Skin of body (tissue), 3 donors: ENCODE measurements at places on chromosomes 7 and 10. TPM values are rescaled to one million over a fixed set of nuclear protein-coding genes. Genes with fewer than 3 reads are reported as not detected.

GRCh38 chr7:115066050-115066449, 144.2 kb downstream of the MDFIC start:
- no peak for DNase-seq

DNA sequence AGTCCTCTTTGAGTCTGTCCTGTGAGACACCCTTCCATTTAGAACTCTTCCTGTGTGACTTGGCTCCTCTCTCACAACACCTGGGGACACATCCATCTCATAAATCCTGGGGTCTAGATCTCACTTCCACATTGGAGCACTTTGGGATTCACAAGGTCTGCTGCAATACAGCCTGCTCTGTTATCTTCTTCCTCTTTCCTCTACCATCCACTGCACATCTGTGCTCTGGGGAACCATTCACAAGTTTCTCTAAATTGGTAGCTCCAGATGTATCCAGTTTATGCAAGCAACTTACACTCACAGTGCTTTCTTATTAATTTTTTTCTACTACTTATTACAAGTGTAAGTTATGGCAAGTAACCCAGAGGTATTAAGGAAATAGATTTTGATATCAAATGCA, 5.5 kb upstream of the FIGNL1 start:
- DNase-seq: no peak

DNA sequence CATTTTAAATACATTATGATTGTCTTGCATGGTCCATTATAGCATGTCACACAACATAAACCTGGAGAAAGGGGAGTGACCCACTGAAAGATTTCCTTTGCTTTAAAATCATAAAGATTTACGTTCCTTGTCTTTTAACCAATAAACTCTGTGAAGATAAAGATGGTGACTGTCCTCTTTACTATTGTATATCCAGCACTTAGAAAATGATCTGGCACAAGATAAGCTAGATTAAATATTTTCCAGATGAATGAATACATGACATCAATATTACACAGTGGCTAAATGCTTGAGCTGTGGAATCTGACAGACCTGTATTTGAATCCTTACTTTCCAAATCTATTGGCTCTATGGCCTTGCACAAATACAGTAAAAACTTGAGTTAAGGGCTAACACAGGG, 938.4 kb downstream of the SORCS1 start:
- DNase-seq: no peak

- no peak for DNase-seq
Measured at GRCh38 chr7:132251327-132251659, 325.0 kb downstream of the PLXNA4 start.

GRCh38 chr7:33334349-33334748, 205.0 kb downstream of the BBS9 start:
- DNase-seq: no peak

DNA sequence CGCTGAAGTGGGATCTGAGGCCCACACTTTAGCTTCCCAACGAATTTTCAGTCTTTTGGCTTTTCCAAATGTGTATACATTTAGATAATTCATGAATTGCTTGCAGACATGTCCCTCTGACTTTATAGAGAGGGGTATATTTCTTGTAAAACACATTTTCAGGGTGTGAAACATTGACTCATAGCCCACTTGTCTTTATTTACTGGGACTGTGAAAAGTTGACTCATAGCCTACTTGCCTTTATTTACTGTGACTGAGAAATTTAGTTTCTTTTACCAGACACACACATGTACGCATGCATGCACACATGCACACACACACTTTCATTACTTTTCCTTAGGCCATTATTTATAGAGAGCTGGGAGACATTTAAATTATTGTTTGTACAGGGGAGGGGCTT, 79.1 kb downstream of the VTI1A start:
- no peak for DNase-seq

DNA sequence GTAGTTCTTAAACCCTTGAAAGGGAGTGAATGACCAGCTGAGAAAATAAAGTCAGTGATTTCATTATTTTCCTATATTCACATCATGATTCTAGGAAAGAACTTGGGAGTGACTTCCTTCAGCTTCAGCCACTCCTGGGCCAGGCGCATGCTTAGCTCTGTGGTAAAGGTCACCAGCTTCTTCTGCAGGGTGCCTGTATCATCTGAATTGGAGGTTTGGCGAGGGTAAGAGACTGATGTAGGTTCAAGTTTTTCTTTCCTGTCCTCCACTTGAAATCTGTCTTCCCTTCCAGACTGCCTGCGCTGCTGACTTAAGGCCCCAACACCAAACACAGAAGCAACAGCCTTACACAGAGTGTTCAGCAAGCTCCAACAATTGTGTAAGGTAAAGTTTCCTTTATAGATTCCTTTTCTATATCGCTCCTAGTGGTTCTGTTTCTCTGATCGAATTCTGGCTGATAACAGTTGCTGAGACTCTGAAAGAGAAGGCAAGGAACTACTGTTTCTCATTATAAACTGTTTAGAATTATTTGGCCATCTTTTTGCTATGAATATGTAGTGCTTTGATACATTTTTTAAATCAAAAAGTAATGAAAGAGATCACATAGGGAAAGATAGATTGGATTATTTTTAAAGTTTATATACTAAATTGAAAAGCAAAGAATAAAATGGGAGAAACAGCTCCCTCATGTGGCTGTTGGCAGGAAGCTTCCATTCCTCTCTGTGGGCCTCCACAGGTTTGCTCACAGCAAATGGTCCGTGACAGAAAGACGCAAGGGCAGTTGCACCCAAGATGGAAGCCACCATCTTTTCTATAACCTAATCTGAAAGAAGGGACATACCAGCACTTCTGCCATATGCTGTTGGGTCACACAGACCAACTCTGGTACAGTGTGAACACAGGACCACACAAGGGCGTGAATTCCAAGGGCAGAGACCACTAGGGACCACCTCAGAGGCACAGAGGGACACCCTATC, 14.0 kb downstream of the GATAD1 start:
- no peak for DNase-seq

DNA sequence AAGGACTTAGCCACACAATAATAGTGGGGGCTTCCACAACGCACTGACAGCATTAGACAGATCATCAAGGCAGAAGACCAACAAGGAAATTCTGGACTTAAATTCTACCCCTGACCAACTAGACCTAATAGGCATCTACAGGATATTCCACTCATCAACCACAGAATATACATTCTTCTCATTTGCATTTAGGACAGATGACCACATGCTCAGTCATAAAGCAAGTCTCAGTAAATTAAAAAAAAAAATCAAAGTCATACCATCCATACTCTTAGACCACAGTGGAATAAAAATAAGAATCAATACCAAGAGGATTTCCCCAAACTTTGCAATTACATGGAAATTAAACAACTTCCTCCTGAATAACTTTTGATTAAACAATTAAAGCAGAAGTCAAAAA, 155.9 kb downstream of the CDK14 start:
- DNase-seq: no peak

- DNase-seq: no peak
Measured at GRCh38 chr7:155897758-155898386, 85.6 kb upstream of the SHH start.

DNA sequence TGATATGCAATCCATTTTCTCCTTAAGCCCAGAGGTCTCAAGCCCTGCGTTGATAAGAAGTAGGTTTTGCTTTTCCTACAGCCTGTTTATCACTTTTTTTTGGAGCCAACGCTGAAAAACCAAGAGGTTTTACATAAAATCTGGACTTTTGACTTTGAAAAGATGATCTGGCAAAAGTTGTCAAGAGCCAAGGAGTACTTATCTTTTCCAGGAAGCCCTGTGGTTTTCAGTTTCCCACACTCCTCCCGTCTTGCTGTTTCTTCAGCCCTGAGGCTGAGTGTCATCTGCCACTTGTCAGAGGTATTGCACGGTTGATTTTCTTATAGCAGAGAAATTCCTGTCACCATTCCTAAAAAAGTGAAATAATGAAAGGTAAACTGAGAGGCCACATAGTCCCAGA, 108.7 kb downstream of the TYW1 start:
- DNase-seq: no peak

DNA sequence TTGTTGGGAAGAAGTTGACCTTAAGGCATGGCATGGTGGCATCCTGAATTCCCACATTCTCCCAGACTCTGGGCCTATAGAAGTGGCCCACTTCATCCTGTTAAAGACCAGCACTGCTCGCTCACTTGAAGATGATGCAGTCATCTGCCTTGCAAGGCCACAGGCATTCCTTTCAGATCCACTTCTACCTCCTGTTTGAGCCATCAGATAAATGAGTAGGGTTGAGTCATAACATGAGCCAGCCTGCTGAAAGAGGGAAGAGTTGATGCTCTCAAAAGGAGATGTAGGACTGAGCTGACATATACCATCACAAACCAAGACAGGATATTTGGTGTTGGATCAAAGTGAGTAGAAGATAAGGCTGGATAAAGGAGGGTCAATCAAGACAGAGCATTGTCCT, 1.5 kb upstream of the EBLN1 start:
- no peak for DNase-seq

DNA sequence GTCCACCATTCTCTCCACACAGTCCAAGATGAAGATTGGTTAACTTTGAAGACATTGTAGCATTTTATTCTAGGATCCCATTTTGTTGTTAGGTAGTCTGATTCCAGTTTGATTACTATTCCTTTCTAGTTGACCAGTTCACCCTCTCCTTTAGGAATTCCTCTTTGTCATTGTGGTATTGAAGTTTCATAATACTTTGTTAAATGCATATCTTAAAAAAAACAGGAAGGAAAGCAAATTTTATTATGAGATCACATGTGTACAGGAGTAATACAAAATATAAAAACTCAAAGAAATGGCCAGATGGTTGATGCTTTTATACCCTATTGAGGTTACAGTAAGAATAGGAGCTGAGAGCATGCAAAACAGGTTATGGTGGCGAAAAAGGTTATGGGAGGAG, 15.5 kb upstream of the SEMA3C start:
- no peak for DNase-seq

DNA sequence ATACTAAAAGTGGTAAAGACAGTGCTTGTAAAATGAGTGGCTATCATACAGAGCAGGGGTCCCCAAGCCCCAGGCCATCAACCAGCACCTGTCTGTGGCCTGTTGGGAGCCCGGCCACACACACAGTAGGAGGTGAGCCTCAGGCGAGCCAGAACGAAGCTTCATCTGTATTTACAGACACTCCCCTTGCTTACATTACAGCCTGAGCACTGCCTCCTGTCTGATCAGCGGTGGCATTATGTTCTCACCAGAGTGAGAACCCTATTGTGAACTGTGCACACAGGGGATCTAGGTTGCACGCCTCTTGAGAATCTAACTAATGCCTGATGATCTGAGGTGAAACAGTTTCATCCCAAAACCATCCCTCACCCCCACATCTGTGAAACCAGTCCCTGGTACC, 58.7 kb downstream of the ITGA8 start:
- no peak for DNase-seq

The PLEKHS1 gene
- total RNA-seq: not detected

The OR6B1 gene
- total RNA-seq: not detected

The AKR1C4 gene
- total RNA-seq: not detected

The OR2A1 gene
- 0.20 TPM for total RNA-seq

The TMEM270 gene
- total RNA-seq: not detected
